ENCODE measurements at places on chromosomes 13 and 19. TPM values are rescaled to one million over a fixed set of nuclear protein-coding genes. Genes with fewer than 3 reads are reported as not detected.

DNA sequence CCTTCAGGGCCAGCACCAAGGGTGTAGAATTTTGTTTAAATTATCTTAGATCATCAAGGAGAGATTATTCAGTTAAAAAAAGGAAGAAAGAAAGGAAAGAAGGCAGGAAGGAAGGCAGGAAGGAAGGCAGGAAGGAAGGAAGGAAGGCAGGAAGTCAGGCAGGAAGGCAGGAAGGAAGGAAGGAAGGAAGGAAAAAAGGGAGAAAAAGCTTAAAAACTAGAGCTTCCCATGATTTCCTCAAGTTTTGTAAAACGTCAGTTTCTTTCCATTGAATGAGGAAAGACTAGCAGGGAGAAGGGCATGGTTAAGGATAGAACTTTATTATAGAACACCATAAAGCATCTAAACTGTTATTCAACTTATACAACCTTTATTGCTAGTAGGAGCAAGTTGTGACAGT is 2672.0 kb upstream of the PCDH20 start:
- DNase-seq = no peak

DNA sequence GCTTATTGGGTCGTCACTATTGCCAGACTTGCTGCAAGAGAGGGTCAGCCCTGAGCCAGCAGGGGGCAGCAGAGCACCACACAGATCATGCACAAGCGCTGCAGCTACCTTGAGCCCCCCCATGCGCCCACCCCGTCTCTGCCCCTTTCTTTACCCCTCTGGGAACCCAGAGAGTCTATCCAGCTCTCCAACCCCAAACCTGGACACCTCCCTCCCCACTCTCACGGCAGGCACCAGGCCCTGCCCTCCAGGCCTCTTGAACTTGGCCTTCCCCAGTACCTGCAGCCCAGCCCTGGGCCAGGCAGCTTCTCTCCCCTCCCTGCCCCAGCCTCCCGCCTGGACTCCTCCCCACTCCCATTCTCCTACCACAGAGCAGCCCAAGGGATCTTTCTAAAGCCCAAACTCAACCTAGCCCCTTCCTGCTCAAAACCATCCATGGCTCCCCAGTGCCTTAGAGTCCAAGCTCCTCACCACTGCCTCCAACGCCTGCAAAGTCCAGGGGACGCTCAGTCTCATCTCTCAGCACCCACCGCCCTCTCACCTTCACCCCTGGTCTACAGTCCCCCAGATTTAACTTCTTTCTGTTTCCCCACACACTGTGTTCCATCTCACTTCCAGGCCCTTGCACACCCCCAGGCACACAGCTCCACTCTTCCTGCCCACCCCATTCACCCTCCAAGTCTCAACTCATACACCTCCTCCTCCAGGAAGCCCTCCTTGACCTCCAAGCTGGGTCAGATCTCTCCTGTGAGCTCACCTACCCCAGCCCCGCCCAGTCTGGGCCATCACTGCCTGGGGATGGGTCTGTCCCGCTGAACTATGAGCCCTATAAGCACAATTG is 9.4 kb upstream of the CEACAM16 start:
- no peak for DNase-seq

DNA sequence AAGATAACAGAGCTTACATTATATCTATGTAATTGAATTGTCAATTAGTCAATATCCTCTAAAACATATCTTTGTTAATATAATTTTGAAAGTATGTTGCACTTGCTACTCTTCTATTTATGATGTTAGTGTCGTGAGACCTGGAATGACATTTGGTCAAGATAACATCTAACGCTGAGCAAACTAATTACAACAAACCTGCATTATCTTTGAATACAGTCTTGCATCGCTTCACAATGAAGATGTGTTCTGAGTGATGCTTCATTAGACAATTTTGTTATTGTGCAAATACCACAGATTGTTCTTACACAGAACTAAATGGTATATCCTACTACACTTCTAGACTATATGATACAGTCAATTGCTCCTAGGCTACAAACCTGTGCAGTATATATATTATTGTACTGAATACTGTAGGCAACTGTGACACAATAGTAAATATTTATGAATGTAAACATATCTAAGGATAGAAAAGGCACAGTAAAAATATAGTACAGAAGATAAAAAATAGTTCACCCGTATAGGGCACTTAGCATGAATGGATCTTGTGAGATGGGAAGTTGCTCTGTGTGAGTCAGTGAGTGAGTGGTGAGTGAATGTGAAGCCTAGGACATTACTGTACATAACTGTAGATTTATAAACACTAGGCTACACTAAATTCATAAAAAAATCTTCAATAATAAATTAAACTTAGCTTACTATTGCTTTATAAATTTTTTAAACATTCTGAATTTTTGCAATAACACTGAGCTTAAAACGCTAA is 1773.8 kb downstream of the PCDH9 start:
- no peak for DNase-seq

- peak; percentile 89 for DNase-seq
These were observed 24.6 kb upstream of the ZNF431 start for GRCh38 chr19:21117041-21117907.

DNA sequence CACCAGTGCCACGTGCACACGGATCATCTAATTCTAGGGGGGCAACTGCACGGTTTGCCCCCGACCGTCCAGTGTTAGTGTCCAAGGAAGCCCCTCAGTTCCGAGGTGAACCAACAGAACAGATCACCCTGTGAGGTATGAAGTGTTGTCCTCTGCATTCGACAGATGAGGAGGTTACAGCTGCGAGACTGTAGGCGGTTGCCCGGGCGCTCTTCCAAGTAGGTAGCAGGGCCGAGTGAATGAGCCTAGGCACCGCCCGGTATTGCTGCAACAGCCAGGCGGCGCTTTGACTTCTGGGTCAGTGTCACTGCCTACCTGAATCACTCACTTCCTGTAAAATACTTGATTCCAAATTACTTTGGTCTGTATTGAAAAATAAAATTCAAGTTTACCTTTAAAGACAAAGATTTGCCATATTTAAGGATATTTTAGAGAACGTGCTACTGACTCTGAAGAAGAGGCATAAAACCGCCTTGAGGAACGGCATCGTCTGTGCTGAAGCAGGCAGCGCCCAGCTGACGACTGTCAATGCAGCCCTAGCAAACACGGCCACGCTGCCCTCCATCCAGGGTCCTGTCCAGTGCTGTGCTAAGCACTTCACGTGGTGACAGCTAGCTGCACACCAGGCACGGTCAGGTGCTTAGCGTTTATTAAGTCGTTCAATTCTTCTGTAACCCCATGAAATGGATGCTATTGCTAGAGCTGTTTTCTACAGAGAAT is 19.3 kb upstream of the RASA3 start:
- peak; percentile 41 for DNase-seq

DNA sequence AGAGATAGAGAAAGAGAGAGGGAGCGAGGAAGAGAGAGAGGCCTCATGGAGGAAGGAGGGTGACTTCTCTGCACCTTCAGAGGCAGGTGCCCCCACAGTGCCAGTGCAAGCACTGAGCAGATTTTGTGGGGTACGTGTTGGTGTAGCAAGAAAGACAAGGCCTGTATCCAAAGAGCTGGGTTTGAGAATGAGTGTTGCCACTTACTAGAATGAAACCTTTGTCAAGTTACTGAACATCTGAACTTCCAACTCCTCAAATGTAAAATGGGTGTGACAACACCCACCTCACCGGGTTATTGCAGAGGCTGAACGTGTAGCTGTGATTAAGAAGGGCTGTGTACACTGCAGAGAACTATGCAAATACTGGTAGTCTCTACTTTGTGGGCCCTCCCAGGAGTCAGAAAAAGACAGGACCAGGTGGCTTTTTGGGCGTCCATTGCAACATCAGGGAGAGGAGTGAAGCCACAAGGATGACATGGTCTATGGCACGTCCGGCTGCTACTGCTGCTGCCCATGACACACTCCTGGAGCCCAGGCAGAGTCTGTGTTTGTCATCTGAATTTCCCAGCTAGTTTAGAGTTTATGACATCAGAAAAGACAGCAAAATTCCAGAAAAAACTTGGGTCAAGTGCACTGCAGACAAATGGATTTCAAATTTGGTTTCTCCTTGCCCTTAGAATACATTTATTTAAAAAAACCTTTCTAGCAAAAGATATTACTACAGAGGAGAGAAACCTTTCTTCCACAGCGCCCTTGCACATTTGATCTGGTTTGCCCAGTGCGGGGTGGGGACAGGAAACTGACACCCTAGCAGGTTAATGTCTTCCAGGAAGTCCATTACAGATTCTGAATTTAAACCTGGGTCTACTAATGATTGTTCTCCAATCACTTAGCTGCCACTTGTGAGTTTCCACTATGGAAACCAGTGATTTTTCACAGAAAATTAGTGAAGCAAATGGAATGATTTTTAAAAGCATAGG is 54.0 kb upstream of the ATP12A start:
- DNase-seq = no peak

Gene GTF3A
- polyA plus RNA-seq = 104 TPM

Gene SRRM5
- polyA plus RNA-seq = 0.03 TPM
